ENCODE measurements at places on chromosomes 5 and 9.

GRCh38 chr5:180353048-180353979 is at the start of gene GFPT2:
GFPT2 (minus strand) TSS chr5:180353336; CDS start chr5:180353217, 119 bp downstream.
- DNase-seq: peak; percentile 67

DNA sequence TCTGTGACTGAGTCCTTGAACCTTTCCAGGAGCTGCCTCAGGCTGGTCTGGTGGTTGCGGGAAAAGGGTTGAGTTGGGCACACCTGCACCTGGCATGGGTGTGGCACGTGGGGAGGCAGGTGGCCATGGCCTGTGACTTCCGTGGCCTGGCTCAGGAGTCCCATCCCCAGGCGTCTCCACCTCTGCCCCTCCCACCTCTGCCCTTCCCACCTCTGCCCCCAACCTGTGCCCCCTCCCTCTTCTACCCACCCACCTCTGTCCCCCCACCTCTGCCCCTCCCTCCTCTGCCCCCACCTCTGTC is 1.9 kb upstream of the QRFP start:
- DNase-seq: no peak

DNA sequence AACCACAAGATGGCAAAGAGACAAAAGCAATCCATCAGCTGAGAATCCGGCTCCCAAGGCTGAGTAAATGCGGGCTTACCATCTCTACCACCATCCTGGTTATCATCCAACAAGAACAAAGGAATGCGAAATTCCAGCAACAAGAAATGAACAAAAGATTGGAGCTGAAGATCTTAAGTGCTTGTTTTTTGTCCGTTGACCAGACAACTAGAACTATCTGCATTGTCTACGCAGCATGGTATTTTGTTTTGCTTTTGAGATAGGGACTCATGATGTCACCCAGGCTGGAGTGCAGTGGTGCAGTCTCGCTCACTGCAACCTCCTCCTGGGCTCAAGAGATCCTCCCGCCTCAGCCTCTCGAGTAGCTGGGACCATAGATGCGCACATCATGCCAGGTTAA is 88.9 kb downstream of the ZNF366 start:
- no peak for DNase-seq

- no peak for DNase-seq
Measured at GRCh38 chr9:134855900-134856377, 24.7 kb upstream of the FCN2 start.

GRCh38 chr5:95730730-95731570 is at the start of gene RHOBTB3:
RHOBTB3 (plus strand) TSS chr5:95731336; CDS start chr5:95731683, 347 bp downstream.
- DNase-seq: peak; percentile 16

DNA sequence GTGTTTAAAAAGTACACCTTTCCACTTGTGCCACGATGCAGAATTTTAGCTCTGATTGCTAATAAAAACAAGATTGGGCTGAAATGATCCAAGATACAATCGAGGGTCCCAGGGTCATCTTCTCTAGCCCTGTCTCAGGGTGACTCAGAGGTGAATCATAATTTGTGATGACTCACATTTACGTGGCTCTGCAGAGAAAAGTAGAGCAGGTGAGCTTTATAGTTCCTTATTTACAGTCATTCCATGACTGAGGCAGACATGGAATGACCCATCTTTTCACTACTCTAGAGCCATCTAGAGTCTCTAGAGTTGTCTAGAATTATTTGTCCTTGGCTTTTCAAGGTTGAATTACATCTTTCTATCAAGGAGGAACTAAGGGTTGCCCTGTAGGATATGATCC is 155.2 kb downstream of the GAS1 start:
- DNase-seq: no peak

DNA sequence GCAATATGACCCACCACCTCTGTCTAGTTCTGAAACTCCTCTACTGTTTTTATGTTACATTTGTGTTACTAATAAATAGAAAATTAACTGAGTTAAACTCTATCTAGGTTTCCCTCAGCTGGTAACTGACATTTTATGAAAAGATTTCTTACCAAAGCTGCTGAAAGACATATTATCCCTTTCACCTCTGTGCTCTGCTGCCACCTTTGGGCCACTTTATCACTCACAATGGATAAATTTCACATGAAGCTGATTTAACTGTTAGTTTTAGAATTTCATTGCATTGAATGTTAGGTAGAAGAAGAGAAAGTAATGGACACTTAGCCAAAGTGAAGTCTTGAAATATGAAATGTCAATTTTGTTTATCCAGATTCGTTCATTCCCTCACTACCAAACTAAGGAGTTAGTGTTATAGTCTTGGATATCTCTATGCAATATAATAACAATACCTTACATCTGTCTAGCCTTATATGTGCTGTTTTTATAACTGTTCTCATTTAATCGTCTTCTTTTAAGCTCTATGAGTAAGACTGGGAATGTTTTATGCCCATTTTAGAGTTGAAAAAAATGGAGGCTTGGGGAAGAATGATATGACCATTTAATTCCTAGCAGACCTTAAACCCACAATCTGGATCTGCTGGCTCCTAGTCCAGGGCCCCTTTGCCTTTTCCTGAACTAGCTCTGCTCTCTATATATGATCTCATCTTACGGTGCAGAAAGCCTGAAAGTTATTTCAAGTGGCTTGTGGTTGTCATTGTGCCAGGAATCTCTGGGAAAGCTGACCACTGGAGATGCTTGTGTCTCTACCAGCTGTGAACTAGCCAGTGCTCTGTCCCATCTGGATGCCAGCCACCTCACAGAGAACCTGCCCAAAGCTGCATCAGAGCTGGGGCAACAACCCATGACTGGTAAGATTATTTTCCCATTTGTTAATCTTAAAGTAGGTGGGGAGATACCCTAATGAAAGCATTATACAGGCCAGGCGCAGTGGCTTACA is 97.1 kb downstream of the GOLPH3 start:
- no peak for DNase-seq

GRCh38 chr9:112809351-112809848 is 58.8 kb downstream of the SNX30 start:
- no peak for DNase-seq

GRCh38 chr5:166786889-166787288 is 1504.6 kb upstream of the WWC1 start:
- DNase-seq: no peak

GRCh38 chr5:132301344-132302271 is 7.4 kb downstream of the SLC22A4 start:
- DNase-seq: no peak

- no peak for DNase-seq
Measured at GRCh38 chr9:21782205-21782604, 20.2 kb upstream of the MTAP start.

DNA sequence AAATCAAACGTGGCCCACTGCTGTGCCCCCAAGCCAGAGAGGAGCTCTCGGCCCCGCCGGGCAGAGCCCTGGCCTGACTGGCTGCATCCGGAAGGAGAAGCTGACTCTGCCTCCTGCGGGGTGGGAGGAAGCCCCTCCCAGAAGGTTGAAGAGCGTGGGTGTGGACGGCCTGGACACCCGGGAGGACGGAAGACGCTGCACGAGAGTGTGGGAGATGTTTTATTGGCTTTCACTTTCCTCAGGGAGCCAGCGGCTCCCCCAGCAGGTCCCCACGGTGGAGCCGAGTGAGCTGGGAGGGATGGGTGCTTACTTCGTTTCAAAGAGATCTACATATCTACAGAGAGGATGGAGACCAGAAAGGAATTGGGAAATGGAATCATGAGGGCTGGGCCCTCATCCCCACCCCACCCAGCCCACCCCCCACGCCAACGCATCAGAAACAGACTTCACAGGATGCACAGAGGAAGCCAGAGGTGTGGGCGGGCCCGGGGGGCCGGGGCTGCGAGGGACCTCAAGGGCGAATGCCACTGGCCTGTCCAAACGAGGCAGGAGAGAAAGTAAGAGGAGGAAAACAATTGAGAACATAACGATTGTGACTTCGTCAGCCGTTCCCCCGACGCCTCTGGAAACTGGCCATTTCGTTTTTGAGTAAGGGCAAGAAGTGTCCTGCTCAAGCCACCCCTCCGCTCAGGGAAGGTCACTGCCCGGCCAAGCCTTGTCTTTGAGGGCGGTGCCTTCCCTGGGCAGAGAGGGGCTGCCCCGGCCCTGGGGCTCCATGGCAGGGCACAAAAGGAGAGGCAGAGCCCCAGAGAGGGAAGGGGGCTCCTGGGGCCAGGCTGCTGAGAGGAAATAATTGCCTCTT is 32.1 kb downstream of the FAM163B start:
- DNase-seq: no peak

DNA sequence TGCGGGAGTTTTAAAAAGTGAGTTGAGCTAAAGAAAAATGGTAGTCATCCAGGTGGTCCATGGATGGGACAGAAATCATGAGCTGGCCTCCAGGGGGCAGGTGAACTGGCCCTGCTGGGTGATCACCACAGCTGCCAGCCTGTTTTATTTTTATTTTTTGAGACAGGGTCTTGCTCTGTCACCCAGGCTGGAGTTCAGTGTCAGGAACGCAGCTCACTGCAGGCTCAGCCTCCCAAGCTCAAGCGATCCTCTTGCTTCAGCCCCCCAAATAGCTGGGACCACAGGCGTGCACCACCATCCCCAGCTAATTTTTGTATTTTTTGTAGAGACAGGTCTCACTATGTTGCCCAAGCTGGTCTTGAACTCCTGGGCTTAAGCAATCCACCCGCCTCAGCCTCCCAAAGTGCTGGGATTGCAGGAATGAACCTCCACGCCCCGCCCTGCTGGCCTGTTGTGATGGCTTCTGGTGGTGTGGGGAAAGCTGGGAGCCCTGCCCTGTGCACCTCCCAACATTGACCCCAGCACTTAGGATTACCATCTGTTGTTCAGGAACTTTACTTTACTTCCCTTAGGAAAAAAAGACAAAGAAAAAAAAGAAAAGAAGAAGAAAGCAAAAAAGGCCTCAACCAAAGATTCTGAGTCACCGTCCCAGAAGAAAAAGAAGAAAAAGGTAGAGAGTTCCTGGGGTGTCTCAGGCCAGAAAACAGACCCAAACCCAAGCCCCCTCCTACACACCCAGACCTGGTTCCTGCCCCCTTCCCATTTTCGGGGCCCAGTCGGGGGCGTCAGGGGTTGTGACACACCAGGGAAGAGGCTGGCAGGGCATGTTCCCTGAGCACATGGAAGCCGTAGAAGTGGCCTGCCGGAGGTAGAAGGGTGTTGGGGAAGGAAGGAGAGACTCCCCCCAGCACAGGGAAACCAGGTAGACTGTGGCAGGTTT is 14.7 kb downstream of the CD74 start:
- no peak for DNase-seq

DNA sequence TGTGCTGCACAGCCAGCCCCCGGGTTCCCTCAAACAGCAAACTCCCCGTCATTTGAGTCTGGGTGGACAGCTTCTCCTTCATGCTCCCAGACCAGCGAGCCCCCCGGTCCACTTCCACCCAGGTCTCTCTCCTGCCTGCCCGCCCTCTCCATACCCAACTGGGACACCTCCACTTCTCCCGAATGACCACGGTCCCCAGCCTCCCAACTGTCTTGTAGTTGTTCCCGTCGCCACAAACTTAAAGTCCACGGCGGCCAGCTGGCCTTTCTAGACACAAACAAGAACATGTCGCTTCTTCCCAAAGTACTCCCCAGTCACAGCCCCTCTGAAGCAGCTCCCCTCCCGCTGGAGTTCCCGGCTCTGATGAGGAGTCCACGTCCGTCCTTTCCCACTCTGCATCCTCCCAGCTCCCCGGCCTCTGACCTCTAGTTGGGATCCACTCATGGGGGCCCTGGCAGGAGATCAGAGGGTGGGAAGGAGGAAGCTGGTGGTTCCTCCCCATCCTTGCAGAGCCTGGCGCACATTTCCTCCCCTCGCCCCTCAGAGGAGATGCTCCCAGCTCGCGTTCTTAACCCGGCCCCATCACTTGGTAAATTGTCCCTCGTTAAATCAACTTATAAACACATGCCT is 24.1 kb upstream of the PPP1R26 start:
- no peak for DNase-seq

DNA sequence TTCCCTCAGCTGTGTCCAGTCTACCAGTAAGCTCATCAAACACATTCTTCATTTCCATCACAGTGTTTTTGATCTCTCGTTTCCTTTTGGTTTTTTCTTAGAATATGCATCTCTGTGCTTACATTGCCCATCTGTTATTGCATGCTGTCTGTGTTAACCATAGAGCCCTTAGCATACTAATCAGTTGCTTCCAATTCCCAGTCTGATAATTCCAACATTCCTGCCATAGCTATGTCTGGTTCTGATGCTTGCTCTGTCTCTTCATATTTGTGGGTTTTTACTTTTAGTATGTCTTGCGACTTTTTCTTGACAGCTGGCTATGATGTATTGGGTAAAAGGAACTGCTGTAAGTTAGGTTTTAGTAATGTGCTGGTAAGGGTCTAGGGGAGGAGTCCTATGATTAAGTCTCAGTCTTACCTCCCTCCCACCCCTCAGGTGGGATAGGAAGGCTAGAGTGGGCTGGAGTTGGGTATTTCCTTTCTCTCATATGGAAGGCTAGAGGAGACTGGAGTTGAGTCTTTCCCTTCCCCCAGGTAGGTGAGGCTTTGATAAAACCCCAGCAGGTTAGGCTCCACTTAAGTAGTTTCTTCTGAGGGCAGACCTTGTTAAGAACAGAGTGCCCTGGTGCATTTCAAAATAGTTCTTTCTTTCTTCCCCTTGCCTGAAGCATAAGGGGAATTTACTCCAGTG is 99.1 kb upstream of the RASGRF2 start:
- no peak for DNase-seq

DNA sequence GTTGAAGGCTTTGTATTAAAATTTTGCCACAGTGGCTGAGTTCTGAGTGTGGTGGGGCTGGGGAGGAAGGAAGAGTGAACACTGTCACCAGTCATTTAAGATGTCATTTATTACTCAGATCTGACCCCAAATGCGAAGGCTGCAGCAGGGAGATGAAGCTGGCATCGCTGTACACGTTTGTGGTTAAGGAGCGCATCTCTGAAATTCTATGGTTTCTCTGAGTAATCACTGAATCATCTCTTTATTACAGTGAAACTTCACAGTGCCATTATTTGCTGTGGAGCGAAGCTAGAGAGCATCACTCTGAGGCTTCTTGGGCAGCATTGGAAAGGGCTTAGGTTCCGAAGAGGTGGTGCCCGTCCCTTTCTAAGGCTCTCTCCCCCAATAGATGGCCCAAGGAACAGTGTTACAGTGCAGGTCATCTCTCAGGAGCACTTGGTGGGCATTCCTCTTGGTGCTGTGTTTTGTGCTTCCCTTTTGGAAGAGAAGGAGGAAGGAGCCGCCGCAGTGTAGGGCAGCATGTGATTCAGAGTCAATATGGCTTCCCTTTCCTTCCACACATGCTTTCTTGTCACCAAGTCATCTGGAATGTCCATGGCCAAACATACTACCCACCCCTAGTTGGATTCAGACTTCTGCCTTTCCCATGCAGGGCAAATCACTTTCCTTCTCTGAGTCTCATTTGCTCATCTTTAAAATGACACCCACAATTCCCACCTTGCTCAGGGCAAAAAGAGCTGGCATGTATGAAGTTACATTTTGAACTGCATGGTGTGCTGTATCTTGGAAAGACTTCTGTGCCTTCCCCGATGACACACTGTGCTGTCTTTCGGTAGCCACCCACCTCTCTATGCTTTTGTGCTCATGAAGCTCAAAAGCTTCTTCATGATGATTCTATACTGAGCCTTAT is 9.3 kb upstream of the TEX48 start:
- DNase-seq: peak; percentile 44

DNA sequence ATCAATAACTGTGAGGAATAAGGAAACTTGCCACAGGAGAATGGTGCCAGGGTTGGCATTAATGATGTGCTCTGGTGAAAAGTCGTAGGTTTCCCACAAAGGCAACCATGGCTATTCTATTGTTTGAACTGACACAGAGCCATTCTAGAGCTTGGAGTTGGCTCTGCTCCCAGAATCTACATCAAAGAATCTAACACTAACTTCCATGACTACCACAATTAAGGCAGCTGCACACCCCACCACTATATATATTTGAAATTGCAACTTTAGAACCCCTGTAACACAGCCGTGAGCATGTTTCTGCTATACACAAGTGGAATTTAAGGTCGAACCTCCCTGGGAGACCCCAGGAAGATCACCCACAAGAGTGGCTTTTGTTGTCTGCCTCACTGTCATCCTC is 89.7 kb upstream of the CCDC152 start:
- no peak for DNase-seq

Measured in activated CD4-positive, alpha-beta T cell treated with anti-CD3 and anti-CD28 coated beads for 1 hour (primary cell).